ENCODE measurements at places on chromosomes 7 and 10.

DNA sequence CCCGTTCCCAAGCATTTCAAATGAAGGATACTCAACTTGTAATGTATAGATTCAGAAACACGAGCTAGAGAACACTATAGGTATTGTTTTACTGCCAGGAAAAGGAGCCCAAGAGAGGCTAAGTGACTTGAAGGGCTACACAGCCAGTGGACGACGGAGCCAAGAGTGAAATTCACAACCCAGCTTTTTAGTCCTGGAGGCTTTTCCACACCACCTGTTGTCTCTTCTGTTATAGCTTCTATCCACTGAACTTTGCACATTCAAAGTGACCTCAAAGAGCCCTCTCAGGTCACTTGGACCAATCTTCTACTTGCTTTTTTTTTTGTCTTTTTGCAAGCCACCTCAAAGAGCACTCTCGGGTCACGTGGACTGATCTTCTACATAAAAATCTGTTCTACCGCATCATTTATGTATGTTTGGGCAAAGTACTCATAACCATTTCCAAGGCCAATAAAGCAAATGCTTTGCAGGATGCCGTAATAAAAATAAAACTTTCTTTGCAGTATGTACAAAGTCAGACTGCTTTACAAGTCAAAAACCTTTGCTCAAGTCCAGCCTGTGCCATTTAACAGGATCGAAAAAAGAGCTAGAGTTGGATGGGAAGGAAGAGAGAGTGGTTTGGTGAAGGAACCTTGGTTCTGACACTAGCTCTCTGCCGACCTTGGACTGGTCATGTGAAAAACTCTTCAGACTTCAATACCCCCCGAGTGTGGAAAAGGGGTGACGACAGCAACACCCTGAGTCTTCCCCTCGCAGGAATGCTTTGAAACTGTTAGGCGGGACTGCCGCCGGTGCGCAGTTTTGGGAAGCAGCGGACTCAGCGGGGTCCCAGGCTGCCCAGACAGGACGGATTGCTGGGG, 821 bp downstream of the SLC35B4 start:
- DNase-seq, result peak; percentile 31

GRCh38 chr7:45456747-45457524, 117.2 kb upstream of the ADCY1 start:
- no peak for DNase-seq

- no peak for DNase-seq
These were observed 14.7 kb upstream of the ASB4 start for GRCh38 chr7:95471071-95471470.

DNA sequence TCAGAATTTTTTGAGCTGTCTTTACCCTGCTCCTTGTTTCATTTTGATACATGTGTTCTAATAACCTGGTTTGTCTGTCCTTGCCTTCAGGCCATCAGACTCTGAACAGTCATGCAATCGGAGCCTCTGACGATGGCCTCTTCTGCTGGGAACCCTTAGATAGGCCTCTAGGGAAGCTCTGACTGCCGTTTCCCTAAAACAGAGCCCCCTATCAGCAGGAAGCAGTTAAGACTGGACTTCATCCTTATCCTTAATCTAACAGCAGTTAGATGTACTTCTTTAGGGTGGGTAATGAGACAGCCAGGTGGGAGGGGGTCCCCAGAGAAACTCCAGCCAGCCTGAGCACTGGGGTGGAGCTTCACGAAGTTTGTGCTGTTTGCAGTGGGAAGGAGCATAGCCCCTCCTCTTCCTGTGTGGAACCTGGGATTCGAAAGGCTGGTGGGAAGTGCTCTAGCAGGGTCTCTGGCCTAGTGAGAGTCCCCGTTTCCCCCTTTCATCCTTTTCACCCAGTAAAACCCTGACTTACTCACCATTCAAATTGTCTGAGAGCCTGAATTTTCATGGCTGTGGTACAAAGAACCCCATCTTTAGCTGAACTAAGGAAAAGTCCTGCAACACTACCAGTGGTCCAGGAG, 28.4 kb upstream of the SORCS3 start:
- no peak for DNase-seq

DNA sequence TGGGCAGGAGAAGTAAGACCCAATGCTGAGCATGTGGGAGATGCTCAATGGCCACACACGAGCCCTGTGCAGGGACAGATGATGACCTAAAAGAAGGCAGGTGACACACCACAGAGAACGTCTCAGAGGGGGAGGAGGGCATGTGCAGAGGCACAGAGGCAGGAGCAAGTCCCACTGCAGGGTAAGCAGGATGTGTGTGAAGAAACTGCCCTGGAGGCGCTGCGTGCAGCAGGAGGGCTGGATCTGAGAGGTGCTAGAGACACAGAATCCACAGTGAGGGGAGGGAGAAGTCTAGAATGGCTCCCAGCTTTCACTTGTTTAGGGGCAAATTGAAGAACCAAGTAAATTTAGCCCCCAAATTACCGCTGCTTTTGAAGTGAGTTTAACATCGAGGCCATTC, 14.9 kb downstream of the DYDC2 start:
- DNase-seq, result no peak

GRCh38 chr7:68601826-68602225, 996.4 kb upstream of the AUTS2 start:
- DNase-seq, result no peak

- DNase-seq, result no peak
These were observed 47.4 kb downstream of the CH25H start for GRCh38 chr10:89159761-89160160.

DNA sequence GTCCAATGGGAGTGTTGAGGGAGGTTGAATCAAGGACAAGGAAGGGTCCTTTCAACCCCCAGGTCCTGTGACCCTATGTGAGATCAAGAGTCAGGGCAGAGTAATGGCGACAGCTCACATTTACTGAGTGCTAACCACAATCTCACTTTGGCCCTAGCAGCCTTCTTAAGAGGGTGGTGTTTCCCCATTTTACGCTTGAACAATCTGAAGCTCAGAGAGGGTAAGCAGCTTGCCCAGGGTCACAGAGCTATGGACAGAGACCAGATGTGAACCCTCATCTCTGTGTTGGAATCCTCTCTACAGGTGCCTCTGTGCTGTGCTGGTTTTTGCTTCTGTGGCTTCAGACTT, 102.0 kb downstream of the GRK5 start:
- DNase-seq, result no peak

GRCh38 chr10:35153716-35154115, 27.1 kb downstream of the CREM start:
- no peak for DNase-seq

GRCh38 chr7:13420726-13421125, 568.7 kb downstream of the ETV1 start:
- no peak for DNase-seq

DNA sequence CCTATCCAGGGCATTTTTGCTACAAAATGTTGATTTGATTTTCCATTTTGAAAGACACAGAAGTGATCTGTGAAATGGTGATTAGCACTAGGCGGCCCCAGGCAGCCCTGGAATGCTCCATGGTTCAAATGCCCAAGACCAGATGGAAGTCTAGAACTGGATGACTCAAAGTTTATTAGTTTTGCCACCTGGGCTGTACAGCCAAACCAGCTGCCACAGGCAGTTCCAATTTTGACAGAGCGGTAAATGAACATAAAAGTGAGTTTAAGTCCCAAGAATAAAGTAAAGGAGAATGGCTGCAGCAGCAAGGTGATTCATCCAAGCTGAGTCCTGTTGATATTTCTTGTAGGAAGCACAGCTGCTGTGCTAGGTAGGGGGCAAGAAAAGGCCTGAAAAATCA, 180.5 kb downstream of the SUGCT start:
- DNase-seq, result no peak

DNA sequence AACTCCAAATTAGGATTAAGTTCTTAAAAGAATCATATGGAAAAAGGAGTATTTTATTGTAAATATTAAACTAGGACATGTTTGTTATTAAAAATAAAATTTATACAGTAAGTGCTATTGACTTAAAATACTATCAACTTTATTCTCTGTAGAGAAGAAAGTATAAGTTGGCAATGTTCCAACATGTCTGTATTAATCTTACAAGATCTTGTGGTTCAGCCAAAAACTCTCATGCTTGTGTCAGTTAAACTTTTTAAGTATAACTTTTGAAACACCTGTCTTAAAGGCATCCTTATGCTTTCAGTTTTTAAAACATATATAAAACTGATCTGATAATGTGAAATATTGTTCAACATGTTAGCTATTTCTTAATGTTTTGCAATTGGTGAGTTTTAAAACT, 160.7 kb downstream of the ZEB1 start:
- DNase-seq, result no peak

GRCh38 chr7:145884716-145885514, 231.7 kb upstream of the CNTNAP2 start:
- no peak for DNase-seq

- no peak for DNase-seq
These were observed 146.6 kb downstream of the CHN2 start for GRCh38 chr7:29341156-29341555.

- DNase-seq, result peak; percentile 59
These were observed 613 bp downstream of the MAPK8 start for GRCh38 chr10:48306870-48307710.

GRCh38 chr10:104894681-104895080, 253.6 kb downstream of the SORCS3 start:
- DNase-seq, result no peak

- DNase-seq, result no peak
These were observed 1238.8 kb downstream of the NXPH1 start for GRCh38 chr7:9671979-9672917.

DNA sequence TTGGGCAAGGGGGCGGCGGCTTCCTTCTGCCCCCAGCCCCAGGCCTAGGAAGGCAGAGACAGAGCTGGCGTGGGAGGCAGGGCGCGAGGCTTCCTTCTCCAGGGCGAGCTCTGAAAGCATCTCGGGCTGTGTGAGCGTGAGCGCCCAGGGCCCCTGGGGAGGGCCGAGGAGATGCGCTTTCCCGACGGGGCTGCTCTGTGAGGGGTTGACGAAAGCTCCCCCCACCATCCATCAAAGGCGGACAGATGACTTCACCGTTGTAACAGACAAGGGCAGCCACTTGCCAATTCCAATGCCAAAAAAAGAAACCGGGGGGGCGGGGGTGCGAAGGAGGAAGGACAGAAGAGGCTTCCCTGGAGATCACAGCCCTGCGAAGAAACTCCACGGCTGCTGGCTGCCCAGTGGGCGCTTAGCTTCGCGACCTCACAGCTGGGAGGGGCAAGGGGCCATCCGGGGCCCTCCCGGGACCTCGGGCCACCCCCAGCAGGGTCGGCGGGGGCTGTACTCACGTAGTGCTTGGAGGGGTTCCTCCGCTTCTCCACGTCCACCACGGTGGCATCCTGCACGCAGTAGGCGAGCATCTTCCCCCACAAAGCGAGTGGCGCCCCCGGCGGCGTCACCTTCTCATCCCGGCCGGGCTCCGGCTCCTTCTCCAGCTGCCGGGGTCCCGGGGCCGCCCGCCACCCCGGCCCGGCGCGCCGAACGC, 537 bp downstream of the SH3PXD2A start:
- DNase-seq, result no peak

GRCh38 chr10:95881316-95881715, 26.5 kb upstream of the CC2D2B start:
- peak; percentile 6 for DNase-seq

All from fibroblast of villous mesenchyme (primary cell).